CD4-positive, alpha-beta T cell treated with Interleukin-6 at 100 ng/mL for 8 hours (primary cell): ENCODE measurements at places on chromosomes 7 and 10.

DNA sequence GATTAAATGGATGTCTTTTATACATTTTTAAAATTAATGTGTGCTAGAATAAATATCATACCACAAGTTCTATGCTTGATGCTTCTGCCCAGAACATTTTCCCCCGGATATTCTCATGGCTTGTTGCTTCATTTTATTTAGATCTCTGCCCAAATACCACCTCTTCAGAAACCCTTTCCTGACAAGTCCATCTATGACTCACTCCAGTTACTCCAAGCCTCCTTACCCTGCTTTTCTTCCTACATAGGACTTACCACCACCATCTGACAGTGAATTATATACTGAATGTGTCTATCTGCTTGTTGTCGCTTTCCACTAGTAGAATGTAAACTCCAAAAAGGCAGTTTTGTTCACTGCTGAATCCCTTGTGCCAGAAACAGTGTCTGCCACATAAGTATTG, 19.1 kb upstream of the ERVW-1 start:
- no peak for DNase-seq

GRCh38 chr7:111560773-111561653, 1.3 kb downstream of the IMMP2L start:
- DNase-seq, result no peak

DNA sequence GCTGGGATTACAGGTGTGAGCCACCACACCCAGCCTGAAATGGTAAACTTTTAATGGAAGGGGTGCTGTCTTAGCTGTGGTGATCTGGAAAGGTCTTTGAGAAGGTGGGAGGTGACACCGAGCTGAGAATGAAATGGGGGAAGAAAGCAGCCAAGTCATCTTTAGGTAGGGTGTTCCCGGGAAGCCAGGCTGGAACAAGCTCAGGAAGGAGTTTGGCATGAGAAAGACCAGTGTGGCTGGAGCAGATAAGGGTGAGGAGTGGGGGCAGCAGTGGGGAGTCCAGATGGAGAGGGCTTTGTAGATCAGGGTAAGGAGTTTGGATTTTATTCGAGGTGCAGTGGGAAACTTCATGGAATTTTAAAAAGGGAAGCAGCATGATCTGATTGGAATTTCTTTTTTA, 30.0 kb downstream of the KIFBP start:
- DNase-seq, result no peak

DNA sequence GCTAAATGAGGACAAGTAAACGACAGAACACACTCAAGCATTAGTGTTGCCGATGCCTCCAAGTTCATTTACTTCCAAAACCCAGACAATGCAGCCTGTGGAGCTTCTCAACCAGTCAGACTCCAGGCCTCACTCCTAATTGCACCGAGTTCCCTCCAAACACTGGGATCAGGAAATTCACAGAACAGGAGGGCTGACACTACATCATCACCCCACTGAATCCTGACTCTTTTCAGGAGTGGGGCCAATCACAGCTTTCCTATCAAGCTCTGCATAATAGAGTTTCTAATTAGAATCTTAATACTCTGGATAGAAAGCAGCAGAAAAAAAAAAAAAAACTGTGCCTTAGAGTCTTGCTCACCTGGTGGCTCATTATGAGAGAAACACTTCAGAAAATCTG, 103.7 kb downstream of the GLI3 start:
- DNase-seq, result no peak

DNA sequence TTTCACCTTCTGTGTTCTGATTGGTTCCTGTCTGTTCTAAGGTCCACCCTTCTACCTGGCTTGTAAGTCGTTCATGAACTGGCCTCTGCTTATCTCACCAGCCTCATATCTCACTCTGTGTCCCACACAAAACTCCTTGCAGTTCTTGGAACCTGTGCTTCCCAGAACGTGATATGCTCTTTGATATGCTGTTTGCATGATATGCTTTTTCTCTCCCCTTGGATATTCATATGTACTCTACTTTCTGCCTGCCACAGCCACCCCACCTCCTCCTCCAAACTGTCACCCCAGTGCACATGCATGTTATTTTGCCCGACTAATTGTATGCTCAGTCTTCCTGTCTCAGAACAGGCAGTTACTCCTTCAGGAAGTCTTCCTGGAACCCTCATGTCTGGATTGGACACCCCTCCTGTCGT, 1.9 kb upstream of the ITPRIP start:
- no peak for DNase-seq

DNA sequence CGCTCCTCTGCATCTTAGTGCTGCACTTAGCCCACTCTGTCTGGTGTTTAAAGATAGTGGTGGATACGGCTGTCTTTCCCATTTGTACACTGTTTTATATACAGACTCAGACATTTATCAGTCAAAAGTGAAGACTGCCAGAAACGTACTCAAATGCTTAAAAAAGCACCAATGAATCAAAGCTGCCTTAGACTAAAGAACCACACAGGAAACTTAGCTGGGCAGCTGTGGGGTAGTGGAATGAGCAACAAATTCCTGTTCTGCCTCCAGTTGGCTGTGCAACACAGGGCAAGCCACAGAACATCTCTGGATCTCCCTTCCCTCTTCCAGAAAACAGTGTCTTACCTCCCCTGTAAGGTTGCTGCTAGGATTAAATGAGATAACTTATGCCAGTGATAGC, 76.0 kb downstream of the ATXN7L1 start:
- peak; percentile 9 for DNase-seq

GRCh38 chr10:103493916-103494877, 692 bp downstream of the NEURL1 start:
- no peak for DNase-seq

DNA sequence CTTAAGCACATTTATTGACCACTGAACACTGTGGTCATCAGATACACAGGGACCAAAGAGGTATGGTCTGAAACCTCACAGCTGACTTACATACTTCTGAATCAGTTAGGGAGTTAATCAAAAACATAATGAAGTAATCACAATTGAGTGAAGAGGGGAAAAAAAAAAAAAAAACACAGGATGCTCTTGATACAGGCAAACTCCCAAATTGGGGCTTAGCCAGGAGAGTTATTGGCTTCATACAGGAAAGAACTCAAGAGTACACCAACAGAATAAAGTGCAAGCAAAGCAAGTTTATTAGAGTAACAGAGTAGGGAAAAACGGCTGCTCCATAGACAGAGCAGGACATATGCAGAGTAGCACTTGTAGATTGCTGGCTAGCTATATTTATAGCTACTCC, 917.0 kb downstream of the CNTNAP2 start:
- no peak for DNase-seq

- no peak for DNase-seq
Measured at GRCh38 chr7:98073047-98073446, 33.6 kb upstream of the LMTK2 start.

DNA sequence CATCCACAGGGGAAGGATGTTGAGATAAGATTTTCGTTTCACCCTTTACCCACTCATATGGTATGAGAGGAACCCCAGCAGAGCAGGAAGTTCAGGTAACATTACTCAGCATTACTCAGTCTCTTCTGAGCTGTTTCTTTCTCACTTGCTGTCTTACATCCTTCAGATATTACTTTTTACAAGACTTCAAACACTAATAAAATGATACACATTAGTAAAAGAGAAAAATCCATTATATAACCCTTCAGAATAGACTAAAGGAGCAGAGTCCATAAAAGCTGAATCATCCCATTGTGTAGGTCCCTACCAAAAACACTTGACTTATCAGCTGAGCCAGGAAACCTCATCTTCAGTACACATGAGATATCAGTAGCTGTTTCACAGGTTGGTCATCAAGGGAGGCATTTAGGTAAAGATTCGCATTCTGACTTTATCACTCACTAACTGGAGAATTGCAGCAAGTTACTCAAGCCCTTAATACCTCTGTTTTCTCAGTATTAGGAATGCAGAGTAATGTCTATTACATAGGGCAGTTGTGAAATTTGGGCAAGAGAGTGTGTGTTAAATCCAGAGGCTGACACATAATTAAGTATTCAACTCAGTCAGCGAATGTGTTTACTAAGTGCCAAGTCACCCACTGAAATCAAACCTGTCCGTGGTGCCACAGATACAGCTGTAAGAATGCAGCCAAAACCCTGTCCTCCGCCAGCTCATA, 44.7 kb downstream of the KLF6 start:
- DNase-seq, result peak; percentile 9

DNA sequence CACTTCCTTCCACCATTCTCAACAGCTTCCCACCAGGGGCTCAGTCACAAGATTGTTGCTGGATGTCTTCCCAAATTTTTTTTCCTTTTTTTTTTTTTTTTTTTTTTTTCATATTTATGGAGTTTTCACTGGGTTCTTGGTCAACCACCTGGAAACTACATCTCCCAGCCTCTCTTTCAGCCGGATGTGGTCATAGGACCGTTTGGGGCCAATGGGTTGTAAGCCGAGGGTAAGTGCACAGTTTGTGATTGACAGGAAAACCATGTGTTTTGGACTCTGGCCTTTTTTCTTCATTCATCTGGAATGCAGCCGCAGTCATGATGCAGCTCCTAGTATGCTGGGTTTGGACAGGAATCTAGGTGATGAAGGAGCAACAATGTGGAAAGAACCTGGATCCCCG, 337.1 kb upstream of the FOXK1 start:
- DNase-seq, result no peak

DNA sequence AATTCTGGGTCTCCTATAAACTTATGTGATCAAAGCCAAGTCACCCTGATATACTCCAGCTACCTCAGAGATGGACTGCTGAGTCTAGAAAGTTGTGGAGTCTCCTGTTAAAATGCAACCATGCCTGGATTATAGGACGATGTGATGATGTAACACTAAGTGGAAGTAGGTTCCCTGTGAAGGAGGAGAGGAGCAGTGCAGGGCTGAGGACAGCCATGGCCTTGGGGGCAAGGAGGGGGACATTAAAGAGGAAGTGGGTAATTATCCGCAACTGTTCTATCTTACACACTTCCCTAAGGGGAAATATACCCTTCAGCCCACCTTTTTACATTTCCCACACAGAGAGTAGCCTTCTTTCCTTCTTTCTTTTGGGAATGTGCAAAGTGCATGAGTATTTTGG, 63.8 kb downstream of the MTPN start:
- no peak for DNase-seq

- no peak for DNase-seq
Measured at GRCh38 chr10:57294698-57295097, 933.6 kb upstream of the ZWINT start.

- DNase-seq, result no peak
Measured at GRCh38 chr7:137772748-137773147, 74.0 kb downstream of the DGKI start.

DNA sequence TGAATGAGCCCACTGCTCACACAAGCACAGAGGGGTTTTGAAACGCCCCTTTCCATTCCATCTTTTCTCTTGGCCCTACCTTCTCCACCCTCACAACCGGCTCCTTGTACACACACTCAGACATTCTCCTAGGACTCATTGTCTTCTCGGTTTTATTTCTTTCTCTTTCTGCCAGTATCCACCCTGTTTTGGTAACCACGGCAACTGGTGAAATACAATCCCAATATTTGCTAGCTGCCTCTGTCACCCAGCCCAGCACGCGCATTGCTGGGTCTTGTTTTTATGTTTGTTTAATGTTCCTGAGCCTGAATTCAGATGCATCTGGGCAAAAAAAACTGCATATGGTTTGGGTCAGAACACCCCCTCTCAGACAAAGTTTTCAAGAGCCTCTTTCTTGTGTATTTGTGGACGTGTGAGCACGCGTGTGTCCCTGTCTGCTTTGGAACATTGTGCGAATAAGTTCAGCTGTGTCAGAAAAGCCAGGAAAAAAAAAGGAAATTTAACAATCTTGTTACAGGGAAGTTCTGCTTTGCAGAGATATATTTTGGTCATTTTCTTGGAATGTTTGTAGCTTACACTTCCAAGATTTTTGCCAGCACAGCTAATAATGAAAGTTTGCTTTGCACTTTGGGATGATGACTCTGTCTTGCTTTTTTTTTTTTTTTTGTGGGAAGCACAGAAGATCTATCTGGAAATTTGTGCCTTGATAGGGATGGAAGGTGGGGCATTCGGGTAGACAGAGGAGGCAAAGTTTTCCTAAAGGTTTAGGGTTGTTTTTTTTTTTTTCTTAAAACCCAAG, 225.9 kb downstream of the TRIL start:
- DNase-seq, result no peak

DNA sequence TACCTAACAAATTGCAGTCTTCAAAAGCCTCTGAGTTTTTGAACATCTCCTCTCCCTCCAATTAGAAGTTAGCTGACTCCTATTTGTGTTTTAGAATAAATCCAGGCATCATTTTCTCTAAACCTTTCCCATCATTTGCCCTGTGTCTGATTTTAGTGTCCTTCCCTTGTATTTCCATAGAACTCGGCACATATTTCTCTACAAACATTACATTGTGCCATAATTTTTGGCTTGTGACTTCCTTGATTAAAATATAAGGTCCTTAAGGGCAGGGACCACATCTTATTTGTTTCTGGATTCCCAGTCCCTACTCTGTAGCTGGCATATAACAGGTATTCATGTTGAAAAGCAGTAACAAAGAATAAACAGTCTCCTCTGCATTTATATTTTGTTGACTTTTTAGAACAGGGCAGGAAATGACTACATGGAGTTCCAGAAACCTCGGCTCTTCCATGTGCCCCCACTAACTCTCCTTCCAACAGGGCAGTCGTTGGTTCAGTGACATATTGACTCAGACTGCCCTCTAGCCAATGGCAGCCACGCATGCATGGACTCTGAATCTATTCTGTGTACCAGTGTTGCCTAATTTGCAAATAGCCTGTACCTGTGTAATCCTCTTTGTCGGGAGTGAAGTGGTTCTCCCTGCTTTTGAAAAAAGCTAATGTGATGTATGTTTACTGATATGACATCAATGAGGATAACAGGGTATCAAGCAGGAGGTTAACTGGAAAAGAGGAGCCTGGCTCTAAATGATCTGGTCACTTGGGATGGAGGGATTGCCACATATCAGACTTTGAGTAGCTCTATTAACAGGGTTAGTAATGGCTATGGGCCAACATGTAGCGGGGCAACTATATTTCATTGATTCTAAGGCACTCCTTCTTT, 19.8 kb upstream of the CPN1 start:
- DNase-seq, result no peak

DNA sequence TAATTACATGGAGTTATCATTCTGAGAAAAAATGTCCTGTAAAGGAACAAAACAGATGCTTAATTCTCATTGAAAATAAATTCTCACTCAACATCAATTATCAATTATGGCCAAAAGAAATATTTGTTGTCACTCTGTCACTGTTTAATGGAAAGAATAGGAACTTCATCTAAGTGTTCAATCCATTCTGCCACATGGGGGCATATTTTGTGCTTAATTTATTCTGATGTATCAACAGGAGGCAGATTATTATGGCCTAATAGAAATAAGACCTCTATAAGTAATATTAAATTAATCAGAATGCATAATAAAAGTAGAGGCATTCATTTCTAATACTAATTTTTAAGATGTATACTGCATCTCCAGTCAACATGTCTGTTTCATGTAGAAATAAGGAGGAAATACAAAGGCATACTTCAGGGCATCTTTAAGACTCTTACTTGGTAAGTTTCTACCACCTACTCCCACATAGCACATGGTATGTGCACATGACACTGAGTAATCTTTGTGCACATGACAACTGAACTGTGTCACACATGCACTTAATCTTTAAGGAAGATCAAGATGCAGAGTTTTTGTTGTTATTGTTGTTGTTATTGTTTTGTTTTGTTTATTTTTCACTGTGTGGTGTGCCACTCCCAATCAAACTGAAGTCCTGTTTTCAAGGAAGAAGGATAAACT, 420.4 kb upstream of the SEMA3A start:
- no peak for DNase-seq
